ENCODE measurements at places on chromosomes 2 and 18. TPM values are rescaled to one million over a fixed set of nuclear protein-coding genes. Genes with fewer than 3 reads are reported as not detected.

The RGPD8 gene
- 25.0 TPM for total RNA-seq

The HOXD4 gene
- total RNA-seq = 1.2 TPM

The IL1R1 gene
- total RNA-seq = 116 TPM

The TRABD2A gene
- total RNA-seq = 3.5 TPM

The DPP10 gene
- not detected for total RNA-seq

The CMPK2 gene
- total RNA-seq = 2.2 TPM

The ARHGAP25 gene
- total RNA-seq = 0.29 TPM

The INO80D gene
- 10.6 TPM for total RNA-seq

The GAL3ST2 gene
- total RNA-seq = 0.36 TPM

The XDH gene
- under 0.01 TPM for total RNA-seq

The LAPTM4A gene
- 275 TPM for total RNA-seq

The LRRC30 gene
- not detected for total RNA-seq

The KANSL1L gene
- total RNA-seq = 38.0 TPM

The VPS4B gene
- total RNA-seq = 47.4 TPM

The SP9 gene
- not detected for total RNA-seq

The STARD6 gene
- not detected for total RNA-seq

The DPYSL5 gene
- total RNA-seq = not detected

The LCT gene
- total RNA-seq = under 0.01 TPM

The FHL2 gene
- total RNA-seq = 568 TPM

The HTR2B gene
- total RNA-seq = 5.3 TPM

The UGP2 gene
- total RNA-seq = 133 TPM

The ICOS gene
- not detected for total RNA-seq

The SIX3 gene
- not detected for total RNA-seq

The ADNP2 gene
- 22.4 TPM for total RNA-seq

The PLEKHH2 gene
- 18.8 TPM for total RNA-seq

The ASPRV1 gene
- 0.29 TPM for total RNA-seq

The PLEKHA3 gene
- 7.1 TPM for total RNA-seq

The FBLN7 gene
- total RNA-seq = 5.8 TPM

The PROM2 gene
- total RNA-seq = 0.36 TPM

The DUSP19 gene
- total RNA-seq = 2.4 TPM

The RIT2 gene
- not detected for total RNA-seq

The ANKRD29 gene
- total RNA-seq = 20.9 TPM

The FAM237A gene
- not detected for total RNA-seq
